H7 (cell line): ENCODE measurements at places on chromosomes 3 and 15.

DNA sequence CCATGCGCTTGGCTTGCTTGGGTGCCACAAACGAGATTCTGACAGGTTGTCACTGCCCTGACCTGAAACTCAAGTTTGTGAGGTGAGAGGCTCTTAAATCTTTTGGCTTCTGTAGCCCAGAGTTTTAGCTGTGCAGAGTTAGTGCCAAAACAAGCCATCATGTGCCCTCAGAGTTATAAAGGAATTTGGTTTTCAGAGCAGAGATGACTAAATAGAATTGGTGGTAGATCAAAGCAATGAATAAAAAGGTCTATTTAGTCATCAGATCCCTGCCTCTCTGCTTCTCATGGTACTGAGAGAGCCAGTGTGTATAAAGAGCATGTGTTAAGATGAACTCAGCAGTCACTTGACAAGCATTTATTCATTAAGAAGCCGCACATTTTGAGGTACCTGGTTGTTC is 207.5 kb upstream of the DPH6 start:
- DNase-seq, result no peak

GRCh38 chr3:194001-194400 is 2.6 kb upstream of the CHL1 start:
- no peak for DNase-seq

GRCh38 chr3:13081603-13082360 is 8.6 kb upstream of the IQSEC1 start:
- no peak for DNase-seq

DNA sequence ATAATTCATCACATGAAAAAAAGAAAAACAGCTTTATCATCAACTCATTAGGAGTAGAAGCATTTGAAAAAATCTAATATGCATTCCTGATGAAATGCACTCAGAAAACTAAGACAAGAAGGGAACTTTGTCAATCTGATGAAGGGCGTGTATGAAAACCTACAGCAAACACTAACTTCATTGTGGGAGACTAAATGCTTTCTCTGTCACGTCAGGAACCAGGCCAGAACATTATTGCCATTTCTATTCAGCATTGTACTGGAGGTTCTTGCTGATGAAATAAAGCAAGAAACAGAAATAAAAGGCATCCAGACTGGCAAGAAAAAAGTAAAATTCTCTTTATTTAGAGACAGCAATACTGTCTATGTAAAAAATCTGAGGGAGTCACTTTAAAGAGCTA is 235.2 kb downstream of the GABRB3 start:
- DNase-seq, result no peak

DNA sequence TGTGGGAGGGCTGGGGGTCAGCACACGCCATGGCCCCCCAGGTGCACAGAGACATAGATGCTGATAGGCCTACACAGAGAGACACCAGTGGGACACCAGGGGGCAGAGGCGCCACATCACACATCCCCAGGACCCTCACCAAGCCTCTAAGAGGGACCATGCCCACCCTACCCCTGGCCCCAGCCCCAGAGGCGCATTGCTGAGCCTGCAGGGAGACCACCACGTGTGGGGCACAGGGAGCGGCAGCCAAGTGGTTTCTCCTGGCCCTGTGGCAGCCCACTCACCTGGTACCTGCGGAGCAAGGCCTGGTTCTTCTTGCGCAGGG is 1.2 kb downstream of the CCDC9B start:
- peak; percentile 71 for DNase-seq

GRCh38 chr3:69941439-69942176 is 57.9 kb upstream of the SAMMSON start:
- no peak for DNase-seq

DNA sequence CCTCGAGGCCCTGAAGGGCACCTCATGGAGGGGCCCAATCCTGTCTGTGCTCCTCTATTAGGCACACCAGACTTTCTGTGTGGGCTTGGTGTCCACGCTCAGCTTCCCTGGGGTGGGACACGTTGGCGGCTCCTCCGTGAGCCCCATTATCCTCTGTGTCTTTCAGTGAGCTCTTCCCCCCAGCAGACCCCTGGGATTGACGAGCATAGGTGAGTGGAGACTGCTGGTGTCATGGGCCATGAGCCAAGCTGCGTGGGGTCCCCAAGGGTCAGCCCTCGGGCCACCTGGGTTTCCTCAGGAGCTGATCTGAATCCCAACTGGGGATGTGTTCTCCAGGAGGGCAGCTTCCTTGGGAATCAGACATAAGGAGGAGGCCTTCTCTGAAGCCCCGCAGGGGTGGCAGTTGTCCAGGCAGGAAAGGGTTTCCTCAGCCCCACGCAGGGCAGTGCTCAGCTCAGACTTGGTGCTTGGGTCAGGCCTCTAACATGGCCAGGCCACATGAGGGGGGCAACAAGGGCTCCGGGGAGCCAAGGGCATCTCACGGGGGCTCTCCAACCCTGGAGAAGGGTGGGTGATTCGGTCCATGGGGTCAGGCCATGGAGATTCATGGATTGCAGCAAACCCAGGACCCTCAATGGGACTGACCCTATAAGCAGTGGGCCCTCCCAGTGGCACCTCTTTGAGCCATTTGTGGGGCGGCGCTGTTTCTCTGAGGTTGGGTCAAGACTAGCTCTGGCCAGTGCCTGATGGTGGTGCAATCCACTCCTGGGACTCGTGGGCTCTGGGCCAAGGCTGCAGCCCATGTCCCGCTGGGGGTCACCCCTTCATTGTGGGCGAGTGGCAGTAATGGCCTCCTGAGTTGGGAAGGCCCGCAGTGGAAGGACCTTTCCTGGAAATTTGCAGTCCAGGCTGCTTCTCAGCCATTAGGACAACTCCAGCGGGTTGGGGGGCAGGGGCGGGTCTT is 222.5 kb downstream of the SNRPN start:
- peak; percentile 39 for DNase-seq

- no peak for DNase-seq
Measured at GRCh38 chr3:14471016-14471415, 68.6 kb downstream of the SLC6A6 start.

GRCh38 chr3:182979103-182979673 is 1.1 kb downstream of the DCUN1D1 start:
- no peak for DNase-seq

DNA sequence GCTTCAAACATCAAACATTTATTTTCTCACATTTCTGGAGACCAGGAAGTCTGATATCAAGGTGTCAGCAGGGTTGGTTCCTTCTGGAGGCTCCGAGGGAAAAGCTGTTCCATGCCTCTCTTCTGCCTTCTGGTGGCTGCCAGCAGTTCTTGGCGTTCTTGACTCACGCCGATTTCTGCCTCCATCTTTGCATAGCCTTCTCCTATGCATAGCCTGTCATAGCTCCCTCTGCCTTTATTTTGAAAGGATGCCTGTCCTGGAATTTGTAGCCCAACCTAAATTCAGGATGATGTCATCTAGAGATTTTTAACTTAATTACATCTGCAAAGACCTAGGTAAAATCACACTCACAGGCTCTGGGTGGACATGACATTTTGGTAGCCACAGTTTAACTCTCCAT is 70.4 kb downstream of the RGMA start:
- no peak for DNase-seq

DNA sequence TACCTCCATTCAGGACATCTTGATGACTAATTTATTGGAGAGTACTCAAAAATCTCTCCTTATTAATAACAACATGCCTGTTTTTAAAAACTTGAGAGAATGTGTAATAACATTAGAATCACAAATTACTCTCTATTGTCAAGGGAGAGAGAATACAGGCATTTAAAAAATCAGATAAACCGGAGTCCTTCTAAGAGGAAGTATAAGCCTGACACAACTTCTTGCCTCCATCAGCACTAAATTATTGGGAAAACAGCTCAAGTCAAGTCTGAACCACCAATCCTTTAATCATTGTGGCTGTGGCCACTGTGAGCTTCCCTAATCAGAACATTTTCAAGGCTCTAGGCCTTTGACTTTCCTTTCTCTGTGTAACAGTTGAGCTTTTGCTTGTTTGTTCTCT is 38.0 kb downstream of the SSR3 start:
- DNase-seq, result no peak

DNA sequence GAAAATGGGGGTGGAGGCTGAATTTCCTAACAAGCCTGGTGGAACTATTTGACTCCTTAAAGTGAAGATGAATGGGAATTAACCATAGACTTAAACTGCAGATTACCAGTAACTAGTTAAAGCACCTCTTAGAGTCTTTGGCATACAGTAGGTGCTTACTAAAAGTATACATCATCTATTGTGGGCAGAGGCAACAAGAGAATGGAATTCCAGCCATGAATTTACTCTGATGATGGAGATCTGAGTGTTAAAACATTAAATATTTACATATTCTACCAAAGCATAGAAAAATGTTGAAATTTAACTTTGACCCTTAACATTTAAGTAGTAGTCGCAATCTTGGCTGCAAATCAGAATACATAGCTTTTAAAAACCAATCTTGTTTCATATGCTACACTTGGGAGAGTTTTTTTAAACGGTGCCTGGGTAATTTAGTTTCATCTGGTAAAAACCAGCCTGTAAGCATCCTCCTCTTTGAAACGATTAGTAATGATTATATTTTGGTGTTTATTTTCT is 5.2 kb downstream of the UBA5 start:
- DNase-seq, result no peak

- no peak for DNase-seq
Measured at GRCh38 chr3:30760737-30761136, 133.7 kb downstream of the GADL1 start.

- no peak for DNase-seq
Measured at GRCh38 chr15:70039917-70040316, 57.8 kb downstream of the TLE3 start.

- DNase-seq, result no peak
Measured at GRCh38 chr3:140394488-140395133, 283.3 kb upstream of the TRIM42 start.

GRCh38 chr3:23202203-23202920 is 765 bp upstream of the UBE2E2 start:
- no peak for DNase-seq

- DNase-seq, result peak; percentile 56
Measured at GRCh38 chr3:14147617-14148016, 22.8 kb downstream of the TMEM43 start.

DNA sequence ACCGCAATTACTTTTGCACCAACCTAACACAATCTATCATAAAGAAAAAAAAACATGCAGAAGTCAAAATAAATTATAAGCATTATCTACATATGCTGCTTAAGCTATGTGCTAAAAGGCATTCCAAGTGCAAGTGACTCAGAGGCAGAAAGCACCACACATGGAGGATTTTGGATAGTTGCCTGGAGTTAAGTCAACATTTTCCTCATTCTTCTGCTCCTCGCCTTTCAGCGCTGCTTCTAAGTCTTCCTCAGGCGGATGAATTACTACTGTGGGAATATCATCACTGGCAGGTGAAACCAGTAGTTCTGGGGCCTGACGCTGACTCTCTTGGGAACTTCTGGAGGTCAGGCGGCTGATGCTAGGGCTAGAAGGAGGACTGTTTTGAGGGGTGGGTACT is 53.1 kb downstream of the SLC4A7 start:
- DNase-seq, result no peak

- no peak for DNase-seq
Measured at GRCh38 chr15:92848852-92849598, 51.1 kb upstream of the CHD2 start.

- DNase-seq, result no peak
Measured at GRCh38 chr3:197076415-197076814, 46.8 kb upstream of the MELTF start.

- peak; percentile 38 for DNase-seq
Measured at GRCh38 chr3:39911465-39912309, 102.3 kb downstream of the MYRIP start.

- no peak for DNase-seq
Measured at GRCh38 chr15:70788114-70789049, 25.0 kb upstream of the UACA start.

- no peak for DNase-seq
Measured at GRCh38 chr15:90921887-90922286, 10.5 kb downstream of the HDDC3 start.

GRCh38 chr3:61733876-61734275 is 172.5 kb downstream of the PTPRG start:
- no peak for DNase-seq
